ENCODE measurements at places on chromosomes 4 and X.

DNA sequence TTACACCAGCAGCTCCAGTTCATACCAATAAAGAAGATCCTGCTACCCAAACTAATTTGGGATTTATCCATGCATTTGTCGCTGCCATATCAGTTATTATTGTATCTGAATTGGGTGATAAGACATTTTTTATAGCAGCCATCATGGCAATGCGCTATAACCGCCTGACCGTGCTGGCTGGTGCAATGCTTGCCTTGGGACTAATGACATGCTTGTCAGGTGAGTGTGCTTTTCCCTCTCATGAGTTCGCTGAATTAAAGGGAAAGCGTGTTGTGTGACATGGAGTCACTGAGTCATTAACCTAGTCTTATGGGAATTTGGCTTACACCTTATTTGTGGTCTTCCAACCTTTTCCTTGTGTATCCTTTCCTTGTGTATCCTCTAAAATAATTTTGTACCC, 15.9 kb downstream of the TMEM165 start:
- DNase-seq, result no peak

- DNase-seq, result no peak
Measured at GRCh38 chr4:27684610-27685011, 824.0 kb downstream of the STIM2 start.

DNA sequence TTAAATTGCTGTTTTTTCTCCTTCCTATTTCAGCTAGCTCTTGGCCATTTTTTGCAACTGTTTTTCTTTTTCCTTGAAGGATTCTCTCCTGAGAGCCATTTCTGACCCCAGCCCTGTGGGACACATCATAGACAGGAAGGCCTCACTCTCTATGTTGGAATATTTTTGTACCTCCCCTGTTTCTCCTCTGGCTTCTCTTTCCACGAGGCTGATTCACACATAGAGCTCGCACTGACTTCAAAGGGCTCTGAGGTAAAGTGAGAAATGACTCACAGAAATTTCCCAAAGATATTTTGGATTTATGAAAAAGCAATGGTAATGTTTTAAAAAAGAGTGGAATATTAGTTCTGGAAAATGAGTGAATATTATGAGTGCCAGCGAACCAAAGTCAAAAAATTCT, 181.7 kb upstream of the IGFBP7 start:
- DNase-seq, result no peak

GRCh38 chr4:188612659-188613058, 473.4 kb downstream of the TRIML1 start:
- DNase-seq, result no peak

DNA sequence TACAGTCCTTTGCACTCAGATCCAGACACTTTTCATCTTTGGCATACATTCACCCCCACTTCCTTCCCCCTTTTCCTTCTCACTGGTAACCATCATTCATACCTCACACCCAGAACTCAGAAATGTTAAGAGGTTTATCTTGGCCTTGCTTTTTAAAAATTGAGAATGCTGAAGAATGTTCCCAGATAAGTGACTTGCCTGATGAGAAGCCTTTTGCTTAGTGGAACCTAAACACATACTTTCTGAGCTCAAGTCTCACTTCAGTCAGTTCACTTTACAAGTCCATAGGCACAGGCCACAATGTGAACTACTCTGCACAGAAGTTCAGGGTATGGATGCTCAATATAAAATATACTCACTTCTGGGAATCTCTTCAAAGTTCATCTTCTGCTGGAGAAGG, 129.4 kb downstream of the GRIA3 start:
- no peak for DNase-seq

GRCh38 chrX:122857734-122858133, 326.3 kb upstream of the GRIA3 start:
- DNase-seq, result no peak

DNA sequence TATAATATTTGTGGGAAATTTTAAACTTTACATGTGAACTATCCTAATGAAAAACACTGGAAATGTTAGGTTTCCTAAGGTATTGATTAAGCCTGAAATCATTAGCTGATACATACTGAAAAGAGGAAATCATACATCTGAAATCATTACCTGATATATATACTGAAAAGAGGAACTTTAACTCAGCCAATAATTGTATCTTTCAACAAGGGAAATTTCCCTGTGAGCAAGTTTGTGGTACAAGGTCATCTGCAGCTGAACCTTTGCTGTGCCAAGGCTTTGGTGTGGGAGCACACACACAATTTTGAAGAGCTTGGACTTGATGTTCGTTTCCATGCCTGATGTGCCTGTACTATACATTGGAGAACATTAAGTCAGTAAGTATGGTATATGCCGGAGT, 131.9 kb upstream of the USP9X start:
- no peak for DNase-seq

- no peak for DNase-seq
Measured at GRCh38 chr4:107349732-107350131, 313.6 kb upstream of the DKK2 start.

- DNase-seq, result no peak
Measured at GRCh38 chr4:121070696-121071639, 1.4 kb downstream of the NDNF start.

GRCh38 chrX:118867251-118867650, 43.6 kb downstream of the ZCCHC12 start:
- no peak for DNase-seq

DNA sequence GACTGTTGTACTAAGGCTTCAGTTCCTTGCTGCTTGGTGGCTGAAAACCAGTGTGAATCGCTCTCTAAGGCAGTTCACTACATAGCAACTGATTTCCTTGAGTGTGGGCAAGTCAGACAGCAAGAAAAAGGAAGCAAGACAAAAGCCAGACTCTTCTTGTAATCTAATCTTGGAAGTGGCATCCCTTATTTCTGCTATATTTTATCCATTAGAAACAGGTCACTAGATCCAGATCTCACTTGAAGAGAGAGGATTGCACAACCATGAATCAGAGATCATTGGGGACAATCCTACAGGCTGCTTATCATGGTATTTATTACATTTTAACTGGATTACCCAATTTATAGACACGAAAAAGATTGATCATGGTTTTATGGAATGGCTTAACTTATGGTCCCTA, 684.5 kb downstream of the GRID2 start:
- no peak for DNase-seq

DNA sequence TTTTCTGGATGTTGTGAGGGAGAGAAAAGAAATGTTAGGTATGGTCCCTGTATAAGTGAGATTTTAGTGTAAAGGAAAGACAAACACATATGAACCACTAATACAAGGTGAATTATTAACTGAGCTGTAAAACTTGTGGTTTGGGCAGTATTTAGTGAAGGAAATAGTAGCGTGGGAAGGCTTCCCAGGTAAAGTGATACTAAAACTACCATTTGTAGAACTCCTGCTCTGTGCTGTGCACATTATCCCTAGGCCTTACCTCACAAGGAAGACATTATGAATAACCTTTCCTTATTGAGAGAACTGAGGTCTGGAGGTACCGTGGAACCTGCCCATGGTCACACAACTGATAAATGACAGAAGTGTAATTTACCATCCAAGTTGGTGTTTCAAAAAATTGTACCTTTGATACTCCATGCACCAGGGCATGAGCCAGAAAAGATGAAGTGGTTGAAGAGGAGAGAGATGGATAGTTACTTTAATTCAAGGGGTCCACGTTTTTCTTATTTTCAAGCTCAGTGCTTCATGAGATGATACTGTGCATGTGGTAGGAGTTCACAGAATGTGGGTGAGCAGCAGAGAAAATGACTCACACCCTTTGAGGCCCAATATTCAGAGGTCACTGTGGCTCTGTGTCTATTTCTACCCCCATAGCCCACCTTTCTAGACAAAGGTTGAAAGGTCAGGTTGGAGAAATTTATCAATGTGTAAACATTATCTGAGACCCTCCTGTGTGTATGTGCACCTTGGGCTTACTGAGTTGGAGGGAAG, 2.6 kb upstream of the VSIG4 start:
- no peak for DNase-seq

GRCh38 chr4:88251924-88252323, 32.4 kb downstream of the PPM1K start:
- no peak for DNase-seq

- no peak for DNase-seq
Measured at GRCh38 chr4:188596021-188596420, 456.8 kb downstream of the TRIML1 start.

- DNase-seq, result no peak
Measured at GRCh38 chr4:129043523-129043922, 49.8 kb downstream of the SCLT1 start.

DNA sequence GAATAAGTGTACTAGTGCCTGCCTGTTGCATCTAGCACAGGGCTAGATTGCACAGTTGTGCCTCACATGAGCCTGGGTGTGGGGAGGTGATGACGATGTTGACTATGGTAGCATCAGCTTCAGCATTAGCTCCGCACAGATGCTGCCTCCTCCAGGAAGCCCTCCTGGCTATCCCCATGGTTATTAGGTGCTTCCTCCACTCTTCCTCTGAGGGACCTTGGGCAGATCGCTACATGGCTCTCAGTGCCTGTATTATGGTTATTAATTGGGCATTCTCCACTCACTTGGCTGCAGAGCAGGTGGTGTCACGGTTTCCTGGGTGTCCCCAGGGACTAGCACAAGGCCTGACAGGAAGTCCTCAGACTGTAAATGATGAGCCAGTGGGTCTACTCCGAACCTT, 325.6 kb downstream of the ARHGAP10 start:
- DNase-seq, result no peak

DNA sequence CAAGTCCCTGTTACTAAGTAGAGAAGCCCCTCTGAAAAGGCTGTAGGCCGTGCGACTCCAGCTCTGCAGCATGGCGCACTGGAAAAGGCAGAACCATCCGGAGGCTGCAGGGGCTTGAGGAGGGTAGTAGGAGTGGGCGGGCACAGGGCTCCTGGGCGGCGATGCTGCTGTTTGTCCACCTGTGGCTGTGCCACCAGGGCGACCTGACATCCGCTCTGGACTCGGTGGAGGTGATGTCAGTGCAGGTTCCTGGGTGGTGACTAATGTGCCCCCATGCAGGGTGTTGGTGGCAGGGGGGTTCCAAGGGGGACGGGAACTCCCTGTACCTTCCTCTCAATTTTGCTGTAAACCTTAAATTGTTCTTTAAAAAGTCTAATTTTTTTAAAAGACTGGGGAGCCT, 58.3 kb downstream of the PCGF3 start:
- DNase-seq, result no peak

GRCh38 chrX:149298111-149298510, 207.0 kb downstream of the IDS start:
- DNase-seq, result no peak

- DNase-seq, result no peak
Measured at GRCh38 chr4:139767168-139767567, 101.5 kb downstream of the MGST2 start.

GRCh38 chrX:18899796-18900380, 84.0 kb downstream of the PHKA2 start:
- DNase-seq, result no peak

- DNase-seq, result no peak
Measured at GRCh38 chr4:137946453-137947174, 295.5 kb downstream of the SLC7A11 start.

DNA sequence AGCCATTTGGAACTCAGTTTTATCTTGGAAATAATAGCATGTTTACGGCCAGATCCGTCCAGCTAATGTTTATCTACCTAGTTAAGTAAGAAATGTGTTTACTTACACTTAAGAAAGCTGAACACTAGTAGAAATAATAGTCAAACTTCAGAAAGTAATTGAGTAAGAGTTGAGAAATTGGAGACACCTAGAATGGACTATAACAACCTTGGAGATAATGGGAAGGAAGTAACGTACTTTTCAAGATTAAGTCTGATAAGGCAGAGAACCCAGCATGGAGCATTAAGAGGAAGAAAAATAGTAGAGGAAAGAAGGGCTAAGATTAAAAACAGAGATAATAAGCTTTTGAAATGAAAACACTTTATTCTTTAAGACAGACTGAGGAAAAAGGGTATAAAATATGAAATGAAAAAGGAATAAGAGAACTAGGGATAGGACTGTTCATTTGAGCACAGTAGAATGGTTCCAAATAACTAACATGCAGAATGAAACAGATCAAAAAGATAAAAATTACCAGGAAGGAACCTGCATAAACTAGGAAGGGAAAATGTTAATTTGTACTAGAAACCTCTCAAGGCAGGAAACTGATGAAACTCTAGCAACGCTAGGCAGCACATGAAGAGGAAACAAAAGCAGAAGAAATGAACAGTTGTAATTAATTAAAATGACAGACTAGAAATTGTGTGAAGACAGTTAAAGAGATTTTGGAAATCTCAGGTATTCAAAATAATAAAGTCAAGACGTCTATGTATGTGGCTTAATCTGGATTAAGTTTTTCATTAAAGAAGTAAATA, 71.7 kb downstream of the FBXW7 start:
- no peak for DNase-seq

Data from stimulated activated CD4-positive, alpha-beta T cell treated with anti-CD3 and anti-CD28 coated beads, Interleukin-4, amount 100 ng/mL, for 4 hours (primary cell).